Activated CD4-positive, CD25-positive, alpha-beta regulatory T cell treated with anti-CD3 and anti-CD28 coated beads, Interleukin-2, amount 50 U/mL, for 72 hours (primary cell): ENCODE measurements at places on chromosomes 1 and 21.

DNA sequence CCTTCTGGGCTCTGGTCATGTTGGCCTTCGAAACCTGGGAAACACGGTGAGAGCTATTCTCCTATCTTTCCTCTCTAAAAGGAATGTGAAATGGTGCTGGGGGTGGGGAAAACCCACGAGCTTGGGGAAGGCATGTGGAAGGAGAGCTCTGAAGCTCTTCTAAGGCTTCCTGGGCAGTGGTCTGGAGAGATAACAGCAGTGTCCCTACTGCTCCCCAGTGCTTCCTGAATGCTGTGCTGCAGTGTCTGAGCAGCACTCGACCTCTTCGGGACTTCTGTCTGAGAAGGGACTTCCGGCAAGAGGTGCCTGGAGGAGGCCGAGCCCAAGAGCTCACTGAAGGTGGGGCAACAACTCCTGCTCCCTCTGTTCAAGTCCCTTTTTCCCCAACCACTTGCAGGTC lies 2.8 kb downstream of the USP21 start:
- DNase-seq, result no peak

- DNase-seq, result no peak
Measured at GRCh38 chr1:37726751-37727585, 34.7 kb downstream of the CDCA8 start.

- no peak for DNase-seq
Measured at GRCh38 chr1:50415235-50416149, 7.8 kb downstream of the DMRTA2 start.

DNA sequence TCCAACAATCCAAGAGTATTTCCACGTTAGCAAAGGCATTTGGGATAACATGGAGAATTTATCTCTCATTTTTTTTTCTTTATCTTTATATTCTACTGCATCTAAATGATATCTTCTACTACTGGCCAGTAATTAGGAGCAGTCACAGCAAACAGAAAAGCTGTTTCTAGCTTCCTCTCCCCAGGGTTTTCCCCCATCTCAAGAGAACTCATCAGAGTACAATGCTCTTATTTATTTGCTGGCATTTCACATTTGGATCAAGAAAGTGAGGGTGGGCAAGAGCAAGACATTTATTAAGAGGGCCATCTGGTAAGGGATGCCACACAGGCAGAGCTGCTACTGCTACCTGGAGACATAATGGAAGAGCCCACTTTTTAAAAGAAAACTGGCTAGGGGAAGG lies 368.2 kb downstream of the USH2A start:
- no peak for DNase-seq

DNA sequence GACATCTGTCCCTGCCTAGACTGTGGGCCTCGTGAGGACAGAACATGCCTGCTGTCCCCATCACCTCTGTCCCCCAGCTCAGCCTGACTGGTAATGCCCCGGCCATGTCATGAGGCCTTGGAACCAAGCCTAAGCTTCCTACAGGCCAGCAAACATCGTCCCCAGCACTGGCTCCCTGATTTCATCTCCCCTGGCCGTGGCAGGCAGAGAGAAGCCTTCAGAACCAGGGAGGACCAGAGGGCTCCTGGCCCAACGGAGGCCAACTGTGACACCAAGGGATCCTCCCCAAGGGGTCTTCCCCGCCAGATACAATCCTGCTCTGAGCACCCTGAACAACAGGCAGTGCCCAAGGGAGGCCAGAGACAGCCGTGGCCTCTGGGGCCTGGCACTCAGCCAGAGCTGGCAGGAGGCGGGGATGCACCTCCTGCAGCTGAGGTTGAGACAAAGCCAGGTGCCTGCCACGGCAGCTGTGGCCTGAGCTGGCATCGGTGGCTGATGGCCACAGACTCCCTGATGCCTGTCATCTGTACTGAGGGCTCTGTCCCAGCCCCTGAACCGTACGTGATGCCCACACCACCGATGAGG lies 9.9 kb upstream of the NPHP4 start:
- DNase-seq, result no peak

DNA sequence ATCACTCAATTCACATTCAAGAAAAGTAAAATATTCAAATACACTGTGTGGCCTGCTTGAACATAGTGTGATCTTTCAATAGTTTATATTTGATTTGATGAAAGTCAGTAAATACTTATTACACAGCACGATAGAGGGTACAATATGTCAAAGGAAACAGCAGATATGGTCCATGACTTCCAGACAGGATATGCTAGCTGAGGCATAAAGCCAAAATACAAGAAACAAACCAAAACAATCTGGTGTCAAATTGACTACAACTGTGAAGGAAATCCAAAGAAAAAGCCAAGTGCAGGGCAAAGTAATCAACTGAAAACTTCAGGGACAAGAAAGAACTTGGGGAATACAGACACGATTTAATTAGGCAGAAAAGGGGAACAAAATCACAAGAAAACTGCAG lies 19.3 kb downstream of the RRAGC start:
- DNase-seq, result no peak

DNA sequence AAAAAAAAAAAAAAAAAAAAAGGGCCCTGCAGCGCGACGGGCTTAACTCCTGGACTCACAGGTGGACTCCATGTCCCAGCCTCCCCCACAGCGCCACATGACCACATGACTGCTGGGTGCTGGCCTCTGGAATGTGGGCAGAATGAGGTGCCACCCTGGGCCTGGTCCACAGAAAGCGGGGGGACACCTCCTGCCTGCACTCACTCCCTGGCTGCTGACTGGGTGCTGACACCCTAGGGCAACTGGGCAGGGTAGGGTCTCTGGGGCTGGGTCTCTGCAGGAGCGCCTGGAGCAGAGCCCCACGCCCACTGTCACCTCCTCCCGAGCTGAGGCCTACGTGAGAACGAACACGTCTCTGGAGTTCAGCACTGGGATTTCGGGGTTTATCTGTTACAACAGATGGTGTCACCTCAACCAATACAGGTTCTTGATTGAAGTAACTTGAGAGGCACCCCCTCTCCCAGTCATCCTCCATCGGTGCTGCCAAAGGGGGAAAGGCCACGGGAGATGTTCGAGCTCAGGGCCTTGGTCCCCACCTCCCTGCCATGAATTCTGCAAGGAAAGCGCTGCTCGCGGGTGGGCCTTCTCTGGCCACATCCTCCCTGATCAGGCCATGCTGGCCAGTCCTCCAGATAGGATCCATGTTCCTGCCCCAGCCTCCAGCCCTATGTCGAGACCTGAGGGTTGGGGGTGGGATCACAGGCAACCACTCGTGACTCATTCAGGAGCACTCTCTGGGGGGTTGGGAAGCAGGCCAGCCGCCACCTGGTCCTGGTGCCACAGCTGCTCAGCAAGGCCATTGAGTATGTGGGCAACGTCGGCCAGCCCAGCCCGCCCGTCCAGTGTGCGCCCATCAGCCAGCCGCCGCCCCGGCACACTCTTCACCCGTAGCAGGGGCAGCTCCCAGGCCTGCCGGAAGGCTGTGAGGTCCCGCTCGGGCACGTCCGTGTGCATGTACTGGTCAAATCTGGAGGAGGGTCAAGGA lies 5.4 kb downstream of the CPLANE2 start:
- no peak for DNase-seq

- no peak for DNase-seq
Measured at GRCh38 chr1:206921772-206922265, at the start of gene FCMR. TSS of gene FCMR (minus strand) at chr1:206921941. CDS start at chr1:206921854, 87 bp downstream.
